ENCODE measurements at places on chromosomes 5 and 9.

DNA sequence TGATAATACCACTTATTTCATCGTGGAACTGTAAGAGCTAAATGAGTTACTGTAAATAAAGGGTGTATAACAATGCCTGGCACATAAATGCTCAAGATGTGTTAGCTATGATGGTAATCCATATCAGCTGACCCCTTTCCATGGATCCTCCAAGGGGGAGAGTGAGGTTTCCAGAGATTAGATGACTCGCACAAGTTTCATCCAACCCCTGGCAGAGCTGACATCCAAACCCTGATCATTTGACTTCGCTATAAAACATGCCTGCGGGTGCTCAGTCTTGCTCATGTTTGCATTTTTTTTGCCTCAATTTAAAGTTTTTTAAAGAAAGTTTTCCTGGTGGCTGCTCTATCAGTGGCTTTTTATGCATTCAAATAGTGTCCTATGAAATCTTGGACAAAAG, 145.7 kb upstream of the SMIM23 start:
- no peak for DNase-seq

DNA sequence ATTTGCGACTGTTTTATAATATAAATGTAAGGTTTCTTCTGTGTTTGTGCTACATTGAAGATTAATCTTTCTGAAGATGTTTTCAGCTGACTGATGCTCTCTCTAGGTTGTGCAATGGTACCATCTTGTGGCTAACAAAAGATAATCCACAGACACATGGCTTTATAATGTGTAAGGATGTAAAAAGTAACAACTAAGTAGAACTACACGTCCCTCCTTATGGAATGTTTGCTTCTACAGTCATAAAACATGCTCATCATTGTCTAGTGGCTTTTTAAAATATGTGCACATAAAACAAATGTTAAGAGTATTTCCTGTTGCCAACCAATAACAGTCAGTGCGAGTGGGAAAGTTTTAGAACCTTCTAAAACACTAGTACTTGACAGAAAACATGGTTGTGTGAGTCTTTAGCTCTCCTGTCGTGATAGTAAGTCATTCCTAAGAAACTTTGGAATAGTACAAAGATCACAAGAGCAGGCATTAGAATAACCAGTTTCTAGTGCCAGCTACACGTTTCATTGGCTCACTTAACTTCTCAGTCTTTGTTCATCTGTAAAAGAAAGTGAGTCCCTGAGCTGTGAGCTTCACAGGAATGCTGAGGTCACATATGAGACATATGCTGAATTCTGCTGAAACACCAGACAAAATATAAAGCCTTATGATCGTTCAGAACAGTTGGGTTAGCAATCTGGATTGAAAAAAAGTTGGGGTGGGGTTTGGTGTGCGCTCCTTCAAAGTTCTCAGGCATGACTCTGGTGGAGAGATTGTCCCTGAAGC, 75.7 kb upstream of the GLIS3 start:
- DNase-seq: no peak

DNA sequence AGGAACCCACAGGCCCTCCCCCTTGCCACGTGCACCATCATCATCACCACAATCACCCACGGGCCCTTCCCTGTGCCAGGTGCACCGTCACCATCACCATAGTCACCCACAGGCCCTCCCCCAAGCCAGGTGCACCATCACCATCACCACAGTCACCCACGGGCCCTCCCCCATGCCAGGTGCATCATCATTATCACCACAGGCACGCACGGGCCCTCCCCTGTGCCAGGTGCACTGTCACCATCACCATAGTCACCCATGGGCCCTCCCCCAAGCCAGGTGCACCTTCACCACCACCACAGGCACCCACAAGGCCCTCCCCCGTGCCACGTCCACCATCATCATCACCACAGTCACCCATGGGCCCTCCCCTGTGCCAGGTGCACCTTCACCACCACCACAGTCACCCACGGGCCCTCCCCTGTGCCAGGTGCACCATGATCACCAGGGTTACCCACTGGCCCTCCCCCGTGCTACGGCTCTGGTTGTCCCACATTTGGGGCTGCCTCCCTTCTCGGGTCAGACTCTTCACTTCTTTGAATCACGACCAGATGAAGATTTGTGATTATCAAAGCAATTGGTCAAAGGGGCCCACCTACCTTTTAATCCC, 69.1 kb upstream of the OLFM1 start:
- no peak for DNase-seq

DNA sequence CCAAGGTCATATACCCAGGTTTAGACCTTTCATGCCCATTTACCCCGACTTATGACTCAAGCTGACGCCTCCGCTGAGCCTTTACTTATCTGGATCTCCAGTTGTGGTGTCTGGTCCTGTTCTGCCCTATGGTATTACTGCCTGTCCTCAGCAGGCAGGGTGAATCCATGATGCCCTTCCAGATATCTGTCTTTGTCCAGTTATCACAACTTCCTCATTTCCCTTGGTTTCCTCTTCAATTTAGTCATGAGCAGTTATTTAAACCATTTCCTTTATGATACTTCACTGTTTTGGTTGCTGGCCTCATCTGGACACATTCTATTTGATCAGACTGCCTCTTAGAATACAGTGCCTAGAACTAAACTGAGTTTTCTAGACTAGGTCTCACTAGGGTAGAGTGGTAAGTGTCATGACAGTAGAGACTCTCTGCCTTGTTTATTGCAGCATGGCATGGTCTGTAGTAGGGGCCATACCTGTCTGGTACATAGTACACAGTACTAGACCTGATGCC, 93.3 kb downstream of the MELK start:
- no peak for DNase-seq

DNA sequence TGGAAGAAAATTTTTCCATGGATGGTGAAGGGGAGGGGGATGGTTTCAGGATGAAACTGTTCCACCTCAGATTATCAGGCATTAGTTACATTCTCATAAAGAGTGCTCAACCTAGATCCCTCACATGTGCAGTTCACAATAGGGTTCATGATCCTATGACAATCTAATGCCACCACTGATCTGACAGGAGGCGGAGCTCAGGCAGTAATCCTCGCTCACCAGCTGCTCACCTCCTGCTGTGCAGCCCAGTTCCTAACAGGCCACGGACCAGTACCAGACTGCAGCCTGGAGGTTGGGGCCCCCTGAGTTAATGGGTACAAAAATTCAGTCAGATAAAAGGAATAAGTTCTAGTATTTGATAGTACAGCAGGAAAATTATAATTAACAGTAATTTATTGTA, 337.2 kb downstream of the NPR3 start:
- no peak for DNase-seq

- no peak for DNase-seq
These were observed 533.4 kb downstream of the PDE4D start for GRCh38 chr5:59360130-59360555.

GRCh38 chr5:11105696-11106095, 344.7 kb upstream of the DAP start:
- DNase-seq: no peak

DNA sequence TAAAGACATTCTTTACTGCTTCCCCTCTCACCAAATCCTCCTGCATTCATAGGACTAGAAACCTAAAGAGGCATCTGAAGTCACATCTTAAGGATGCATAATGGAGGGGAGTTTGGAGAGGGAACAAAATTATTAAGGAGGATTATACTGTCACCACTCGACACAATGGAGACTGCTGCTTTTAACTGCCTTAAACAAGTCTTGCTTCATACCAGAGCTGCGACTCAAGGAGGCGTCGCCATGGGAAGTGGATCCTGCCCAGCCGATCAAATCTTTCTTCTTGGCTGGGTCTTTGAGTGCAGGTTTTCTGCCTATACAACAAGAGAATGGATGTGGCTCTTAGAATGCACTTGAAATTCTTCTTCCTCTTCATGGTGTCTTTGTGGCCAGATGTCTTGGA, 66.7 kb upstream of the FOXE1 start:
- DNase-seq: no peak

DNA sequence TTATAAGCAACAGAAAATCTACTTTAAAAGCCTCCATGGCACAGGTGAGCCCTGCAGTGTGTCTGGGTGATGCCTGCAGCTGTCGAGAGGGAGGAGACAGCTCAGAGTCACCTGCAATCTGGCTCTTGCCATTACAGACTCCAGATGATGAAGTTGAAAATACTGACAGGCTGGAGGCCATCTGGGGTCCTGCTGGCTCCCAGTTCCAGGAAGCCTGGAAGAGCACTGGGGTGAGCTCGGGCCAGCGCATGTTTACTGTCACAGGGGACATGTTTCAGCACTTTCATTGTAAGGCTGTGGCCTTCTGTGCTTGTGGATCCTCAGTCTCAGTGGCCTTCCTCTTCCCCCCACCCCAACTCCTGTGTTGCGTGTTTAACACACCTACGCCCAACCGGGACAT, 28.4 kb downstream of the CEL start:
- DNase-seq: no peak

DNA sequence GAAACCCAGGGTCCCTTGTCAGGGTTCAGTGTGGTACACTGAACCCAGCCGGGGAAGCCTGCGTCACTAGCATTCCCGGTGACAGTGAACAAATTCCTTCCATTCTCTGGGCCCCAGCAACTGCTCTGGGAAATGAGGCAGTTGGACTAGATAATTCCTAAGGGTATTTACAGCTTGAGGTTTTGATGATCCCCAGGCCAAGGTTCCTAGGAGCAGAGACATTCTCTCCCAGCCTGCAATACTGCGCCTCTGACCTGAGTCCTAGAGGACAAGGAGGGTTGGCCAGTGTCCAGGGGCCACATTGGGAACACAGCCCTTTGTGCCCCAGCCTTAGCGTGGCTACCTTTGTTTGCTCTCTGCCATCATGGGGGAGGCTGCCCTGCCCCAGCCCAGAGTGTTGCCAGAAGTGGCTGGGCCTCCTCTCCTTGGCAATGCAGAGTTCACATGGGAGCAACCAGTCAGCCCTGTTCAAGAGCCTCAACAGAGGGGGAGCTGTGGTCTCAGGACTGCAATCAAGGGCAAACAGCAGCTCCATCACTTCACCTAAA, 178.2 kb downstream of the SEC61B start:
- DNase-seq: no peak

GRCh38 chr9:72627956-72628540, 106.6 kb downstream of the TMC1 start:
- no peak for DNase-seq

DNA sequence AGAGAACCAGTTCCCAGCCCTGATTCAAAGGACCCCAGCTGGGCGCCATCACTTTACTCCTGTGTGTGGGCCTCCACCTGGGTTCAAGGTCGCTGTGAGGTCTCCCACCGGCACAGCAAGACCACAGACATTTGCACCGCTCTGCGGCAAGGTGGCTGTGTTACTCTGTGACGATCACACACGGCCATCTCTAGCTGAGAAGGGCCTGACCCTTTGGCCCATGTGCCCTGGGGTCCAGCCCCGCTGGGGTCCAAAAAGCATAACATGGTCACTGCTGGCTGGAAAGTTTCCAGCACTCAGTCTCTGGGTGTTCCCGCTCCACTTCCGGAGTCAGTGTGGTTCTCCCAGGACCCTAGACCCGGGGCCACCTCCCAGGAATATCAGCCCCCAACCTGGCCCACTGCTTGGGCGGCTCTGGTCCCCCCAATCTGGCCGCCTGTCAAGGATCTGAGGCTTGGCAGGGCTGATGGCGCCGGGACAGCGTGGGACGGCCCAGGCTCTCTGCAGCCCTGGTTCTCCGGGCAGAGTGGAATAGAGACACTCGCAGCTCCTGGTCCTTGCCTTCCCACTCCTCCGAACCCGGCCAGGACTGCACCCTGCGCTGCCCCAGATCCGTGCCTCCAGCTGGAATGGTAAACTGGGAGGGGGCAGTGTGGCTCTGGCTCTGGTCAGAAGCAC, 3.9 kb upstream of the LMX1B start:
- DNase-seq: no peak

DNA sequence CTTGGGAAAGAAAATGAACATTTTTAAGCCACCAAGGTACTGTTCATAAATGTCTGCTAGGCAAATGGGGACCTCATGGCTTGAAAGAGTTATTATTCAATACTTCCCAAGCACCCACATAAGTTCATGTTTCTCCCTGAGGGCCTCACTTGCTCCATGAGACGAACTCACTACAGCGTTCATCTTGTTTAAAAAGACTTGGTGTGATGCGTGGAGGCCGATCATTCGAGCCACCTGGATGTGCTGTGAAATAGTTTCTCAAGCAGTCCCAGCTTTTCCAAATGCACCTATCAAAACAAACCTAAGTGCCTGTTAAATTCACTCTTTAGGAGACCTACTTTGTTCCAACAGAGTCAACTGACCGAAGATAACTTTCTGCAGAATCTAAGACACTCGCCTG, 103.2 kb downstream of the LHFPL2 start:
- no peak for DNase-seq

DNA sequence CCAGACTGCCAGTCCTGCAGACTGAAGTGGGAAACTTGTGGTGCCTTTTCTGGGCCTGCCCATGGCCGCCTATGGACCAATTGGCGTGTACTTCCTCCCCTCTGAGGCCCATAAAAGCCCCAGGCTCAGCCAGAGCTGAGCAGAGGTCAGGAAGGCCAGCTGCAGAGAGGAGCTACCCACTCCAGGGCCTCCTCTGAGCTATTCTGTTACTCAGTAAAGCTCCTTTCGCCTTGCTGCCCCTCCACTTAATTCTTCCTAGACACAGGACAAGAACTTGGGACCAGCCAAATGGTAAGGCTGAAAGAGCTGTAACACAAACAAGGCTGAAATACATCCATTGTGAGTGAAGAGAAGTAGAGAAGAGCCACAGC, 106.4 kb downstream of the C9orf50 start:
- DNase-seq: no peak

GRCh38 chr9:83630938-83631457, 8.1 kb downstream of the IDNK start:
- no peak for DNase-seq

DNA sequence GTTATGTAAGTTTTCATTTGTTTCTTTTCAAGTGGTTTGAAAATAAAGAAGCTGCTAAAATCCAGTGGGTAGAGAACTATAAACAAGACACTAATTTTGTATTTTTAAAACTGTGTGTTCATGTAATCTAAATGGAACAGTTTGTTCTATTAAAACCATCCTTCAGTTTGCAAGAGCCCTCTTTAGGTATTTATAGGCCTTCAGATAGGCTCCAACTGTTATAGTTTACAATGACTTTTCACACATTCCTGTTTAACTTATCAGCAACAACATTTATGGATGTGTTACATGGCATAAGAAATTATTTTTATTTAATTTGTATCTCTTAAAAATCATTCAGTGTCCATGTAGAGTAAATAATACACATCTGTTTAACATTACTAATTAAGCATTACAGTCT, 126.7 kb upstream of the SLCO6A1 start:
- DNase-seq: no peak

Measured in stimulated activated CD4-positive, alpha-beta T cell treated with anti-CD3 and anti-CD28 coated beads, TNF-alpha, amount 100 ng/mL, for 4 hours (primary cell).